ENCODE measurements at places on chromosomes 4 and X.
A peak's percentile ranks its signal among the peaks of the same experiment; 100 is the strongest.

DNA sequence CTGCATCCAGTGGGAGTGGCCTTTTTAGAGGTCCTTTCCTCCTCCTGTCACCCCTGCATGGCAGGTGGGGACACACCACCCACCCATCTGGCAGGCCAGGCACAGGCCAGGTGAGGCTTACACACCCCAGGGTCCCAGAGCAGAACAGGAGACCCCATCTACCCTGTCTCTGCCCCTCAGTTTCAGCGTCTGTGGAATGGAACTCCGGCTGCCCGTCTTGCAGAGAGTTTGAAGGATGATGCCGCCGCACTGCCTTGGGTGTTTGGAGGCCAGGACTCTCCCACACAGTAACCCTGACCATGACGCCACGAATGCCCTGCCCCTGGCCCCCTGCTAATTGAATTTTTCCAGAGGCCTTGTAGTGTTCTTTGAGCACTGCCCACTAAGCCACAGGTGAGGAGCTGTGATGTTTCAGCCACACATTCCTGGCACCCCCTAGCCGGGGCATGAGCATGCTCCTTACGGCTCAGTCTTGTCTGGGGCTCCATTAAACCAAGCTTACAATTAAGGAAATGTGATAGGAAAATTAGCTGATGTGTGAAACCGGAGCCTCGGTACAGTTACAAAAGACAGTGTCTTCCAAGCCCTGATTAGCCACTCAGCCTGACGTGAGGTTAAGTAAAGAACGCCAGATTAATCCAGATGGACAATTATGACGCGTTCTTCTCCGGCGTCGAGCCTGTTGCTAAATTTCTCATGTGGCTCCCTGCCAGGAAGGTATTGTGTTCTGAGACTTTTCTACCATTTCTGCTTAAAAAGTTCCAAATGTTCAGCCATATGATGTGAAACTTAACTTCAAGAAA lies 39.3 kb downstream of the HMX1 start:
- DNase-seq, result no peak

- peak; percentile 66 for DNase-seq
Measured at GRCh38 chr4:81844717-81845116, 373.0 kb upstream of the RASGEF1B start.

DNA sequence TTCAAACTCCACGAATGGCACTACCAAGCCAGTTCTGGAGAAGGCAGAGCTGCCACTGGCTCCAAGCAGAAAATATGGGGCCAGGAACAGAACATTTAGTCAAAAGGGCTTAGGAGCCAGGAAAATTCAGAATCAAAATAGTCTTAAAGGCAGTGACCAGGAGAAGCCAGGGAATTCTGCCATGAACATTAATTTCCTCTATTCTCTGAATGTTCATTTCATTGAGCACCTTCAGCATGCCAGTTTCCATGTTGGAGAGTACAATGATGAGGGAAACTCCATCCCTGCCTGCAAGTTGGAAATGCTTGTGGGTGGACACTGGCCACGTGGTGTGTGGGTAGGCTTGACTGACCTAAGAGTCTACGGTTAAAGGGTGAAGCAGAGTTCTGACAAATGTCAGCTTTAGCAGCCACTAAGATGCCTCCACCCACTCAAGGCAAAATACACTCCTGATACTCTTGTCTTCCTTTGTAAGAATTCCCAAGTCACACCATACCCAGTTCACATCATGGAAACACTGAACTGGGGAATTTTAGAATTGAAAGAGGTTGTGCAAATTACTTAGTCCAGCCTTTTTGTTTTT lies 190.1 kb upstream of the C1QTNF7 start:
- DNase-seq, result no peak

GRCh38 chrX:148448686-148449085 lies 51.7 kb upstream of the AFF2 start:
- DNase-seq, result no peak

- peak; percentile 18 for DNase-seq
Measured at GRCh38 chr4:130233377-130234047, 1137.6 kb downstream of the C4orf33 start.

GRCh38 chr4:139984471-139984870 lies 169.5 kb downstream of the MAML3 start:
- DNase-seq, result no peak

- DNase-seq, result no peak
Measured at GRCh38 chr4:186304866-186305505, 39.0 kb downstream of the F11 start.

- no peak for DNase-seq
Measured at GRCh38 chr4:102163404-102164140, 181.7 kb downstream of the SLC39A8 start.

GRCh38 chr4:176302283-176303275 lies 17.2 kb upstream of the SPCS3 start:
- DNase-seq, result no peak

DNA sequence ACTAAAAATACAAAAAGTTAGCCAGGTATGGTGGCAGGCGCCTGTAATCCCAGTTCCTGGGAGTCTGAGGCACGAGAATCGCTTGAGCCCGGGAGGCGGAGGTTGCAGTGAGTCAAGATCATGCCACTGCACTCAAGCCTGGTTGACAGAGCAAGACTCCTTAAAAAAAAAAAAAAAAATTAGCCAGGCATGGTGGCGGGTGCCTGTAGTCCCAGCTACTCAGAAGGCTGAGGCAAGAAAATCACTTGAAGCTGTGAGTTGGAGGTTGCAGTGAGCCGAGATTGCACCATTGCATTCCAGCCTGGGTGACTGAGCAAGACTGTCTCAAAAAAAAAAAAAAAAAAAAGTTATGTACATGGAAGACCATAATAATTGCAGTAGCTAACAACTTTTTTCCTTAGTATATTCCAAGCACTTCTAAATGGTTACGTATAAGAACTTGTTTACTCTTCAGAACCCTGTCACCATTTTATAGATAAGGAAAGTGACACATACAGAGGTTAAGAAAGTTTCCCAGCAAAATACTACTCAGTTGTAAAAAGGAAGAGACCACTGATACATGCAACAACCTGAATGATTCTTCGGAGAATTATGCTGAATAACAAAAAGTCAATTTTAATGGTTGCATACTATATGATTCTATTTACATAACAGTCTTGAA lies 24.5 kb downstream of the RUFY3 start:
- no peak for DNase-seq

DNA sequence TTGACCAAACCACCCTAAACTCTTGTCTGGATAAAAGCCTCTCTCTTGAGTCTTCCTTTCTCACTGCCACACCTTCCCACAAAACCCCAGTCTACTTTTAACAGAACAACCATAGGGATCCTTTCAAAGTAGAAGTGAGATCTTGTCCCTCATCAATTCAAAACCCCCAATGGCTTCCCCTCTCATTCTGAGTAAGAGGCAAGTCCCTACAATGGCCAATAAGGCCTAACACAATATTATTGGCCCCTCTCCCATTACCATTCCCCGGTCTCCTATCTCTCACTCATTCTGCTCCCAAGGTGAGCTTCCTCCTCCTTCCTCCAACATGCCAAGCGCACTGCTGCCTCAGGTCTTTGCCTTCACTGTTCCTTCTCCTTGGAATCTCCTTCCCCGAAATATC lies 57.1 kb downstream of the REELD1 start:
- no peak for DNase-seq

DNA sequence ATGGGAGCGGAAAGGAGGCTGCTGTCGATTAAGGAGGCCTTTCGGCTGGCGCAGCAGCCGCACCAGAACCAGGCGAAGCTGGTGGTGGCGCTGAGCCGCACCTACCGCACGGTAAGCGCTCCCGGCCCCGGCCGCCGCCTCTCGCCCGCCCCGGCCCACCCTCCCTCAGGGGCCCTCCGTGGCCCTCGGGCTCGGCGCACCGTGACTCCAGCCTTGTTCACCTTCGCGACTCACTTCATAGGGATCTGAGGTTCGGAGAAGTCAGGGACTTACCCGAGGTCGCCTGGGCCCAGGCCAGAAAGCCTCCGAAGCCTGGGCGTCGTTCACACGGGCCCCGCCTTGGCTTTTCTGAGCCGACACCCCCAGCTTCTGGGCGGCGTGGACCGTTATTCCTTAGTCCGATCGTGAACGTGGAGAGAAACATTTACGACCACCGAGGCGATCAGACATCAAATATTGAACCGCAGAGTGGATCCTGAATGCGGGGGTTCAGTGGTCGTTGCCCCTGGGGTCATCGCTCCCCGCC lies 362 bp downstream of the NCAPG start:
- DNase-seq, result no peak

DNA sequence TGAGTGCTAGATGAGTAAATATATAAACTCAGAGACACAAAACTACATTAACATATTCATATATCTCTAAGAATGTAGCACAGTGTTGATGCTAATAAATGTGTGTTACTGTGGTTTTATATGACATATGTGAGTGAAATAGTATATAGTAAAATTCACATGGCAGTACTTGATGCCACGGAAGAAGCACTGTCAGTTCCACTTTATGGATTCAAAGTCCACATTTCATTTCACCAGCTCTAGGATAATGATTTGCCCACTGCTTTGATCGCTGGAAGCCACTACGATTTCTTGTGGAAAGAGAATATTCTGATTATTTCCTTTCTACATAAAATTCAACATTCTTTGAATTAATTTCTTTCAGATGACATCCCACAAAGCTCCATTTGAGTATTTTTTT lies 181.2 kb downstream of the GBA3 start:
- DNase-seq, result no peak

DNA sequence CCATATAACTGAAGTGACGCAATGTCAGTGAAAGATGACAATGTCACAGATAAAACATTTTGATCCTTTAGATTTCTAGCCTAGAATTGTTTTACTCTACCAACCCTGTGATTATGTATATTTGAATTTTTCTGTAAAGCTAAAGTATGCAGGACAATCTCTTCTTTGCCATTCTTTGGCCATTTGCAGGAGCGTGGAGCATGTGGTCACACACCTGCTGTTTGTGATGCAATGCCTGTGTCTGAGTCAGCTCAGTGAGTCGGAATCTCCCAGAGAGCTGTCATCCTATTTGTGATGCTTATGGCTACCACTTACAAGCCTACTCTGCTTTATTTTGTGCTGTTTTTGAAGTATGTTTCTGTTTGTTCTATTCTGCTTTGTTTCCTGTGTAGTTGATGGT lies 214.5 kb downstream of the NAF1 start:
- DNase-seq, result no peak

DNA sequence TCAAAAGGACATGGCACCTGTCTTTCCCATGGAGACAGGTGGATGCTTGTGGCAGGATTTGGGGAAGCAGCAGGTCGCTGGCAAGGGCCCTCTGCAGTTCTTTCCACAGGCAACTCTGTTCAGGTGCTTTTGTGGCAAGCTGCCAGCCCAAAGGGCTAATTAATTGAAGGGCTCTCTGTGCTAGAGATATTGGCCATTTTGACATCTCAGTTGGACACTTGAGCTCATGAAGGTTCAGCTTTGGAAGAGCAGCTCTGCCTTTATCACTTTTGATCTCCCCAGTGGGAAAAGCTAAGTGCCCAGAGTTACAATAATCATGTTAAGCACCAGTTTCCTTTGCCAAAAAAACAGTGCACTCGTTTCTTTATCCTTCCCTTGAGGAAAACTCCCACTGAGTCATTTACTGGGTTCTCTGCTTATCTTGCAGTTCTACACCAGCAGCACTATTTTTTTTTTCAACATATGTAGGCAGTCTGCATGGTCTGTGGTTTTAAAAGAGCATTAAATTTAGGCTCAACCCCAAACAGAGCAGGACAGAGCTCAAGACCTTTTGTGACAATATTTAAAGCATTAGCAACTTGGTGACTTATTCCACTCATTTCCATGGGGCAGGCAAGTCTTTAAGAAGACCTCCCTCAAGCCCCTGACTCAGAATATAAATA lies 336.4 kb upstream of the RASGEF1B start:
- DNase-seq, result no peak

DNA sequence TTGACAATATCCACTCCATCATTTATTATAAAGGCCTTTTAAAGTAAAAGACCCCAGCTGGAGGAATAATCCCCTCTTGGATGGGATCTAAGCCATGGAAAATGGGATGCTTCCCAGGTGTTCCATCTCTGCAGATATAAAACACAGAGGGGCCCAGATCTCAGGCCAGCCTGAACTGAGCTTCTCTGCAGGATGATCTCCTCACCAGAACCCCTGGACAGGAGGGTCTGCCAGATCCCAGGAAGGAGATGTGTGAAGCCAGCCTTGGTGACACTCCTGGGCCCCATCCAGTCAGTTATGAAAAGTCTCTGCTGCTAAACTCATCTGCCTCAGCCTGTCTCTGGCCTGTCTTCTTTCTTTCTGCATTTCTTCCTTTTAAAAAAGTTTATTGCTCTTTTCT lies 56.7 kb downstream of the HTRA3 start:
- no peak for DNase-seq

DNA sequence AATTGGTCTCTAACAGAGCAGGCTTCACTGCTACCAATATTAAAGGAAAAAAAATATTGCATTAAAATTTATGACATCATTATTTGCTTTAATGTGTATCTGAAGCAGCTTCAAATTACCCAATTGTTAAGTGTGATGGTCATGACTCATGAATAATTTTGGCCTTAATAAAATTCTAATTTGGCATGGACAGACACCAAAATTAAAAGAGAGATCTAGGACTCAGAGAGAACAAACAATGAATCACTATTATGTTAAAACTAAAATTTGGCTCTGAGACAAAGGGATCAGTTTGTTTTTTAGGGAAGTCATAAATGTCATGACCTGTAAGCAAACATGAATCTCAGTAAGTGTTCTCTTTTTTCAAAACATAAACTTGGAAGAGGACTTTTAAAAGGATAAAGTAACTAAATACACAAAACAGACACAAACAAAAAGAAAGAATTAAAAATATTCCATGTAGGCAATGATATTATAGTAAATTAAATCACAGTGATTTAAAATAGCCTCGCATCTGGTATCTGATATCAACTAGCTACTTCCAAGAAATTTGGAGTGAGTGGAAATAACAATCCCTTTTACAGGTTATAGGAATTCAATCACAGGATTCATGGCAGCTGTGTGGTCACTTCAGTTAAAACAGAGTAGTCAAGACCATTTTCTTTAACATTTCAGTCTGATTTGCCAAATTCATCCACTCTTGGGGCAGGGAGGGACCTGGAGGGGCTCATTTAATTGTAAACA lies 11.6 kb downstream of the VEGFC start:
- DNase-seq, result no peak

- DNase-seq, result no peak
Measured at GRCh38 chrX:65705439-65705838, 38.0 kb downstream of the MSN start.

GRCh38 chrX:120459309-120459708 lies 9.8 kb downstream of the LAMP2 start:
- DNase-seq, result no peak
